ENCODE measurements at places on chromosomes 5 and 9.

GRCh38 chr5:76602094-76602726, 21.0 kb downstream of the F2RL2 start:
- DNase-seq: no peak

GRCh38 chr9:1707291-1707690, 307.9 kb upstream of the SMARCA2 start:
- no peak for DNase-seq

- no peak for DNase-seq
These were observed 124.9 kb downstream of the TMEM167A start for GRCh38 chr5:82952326-82952725.

DNA sequence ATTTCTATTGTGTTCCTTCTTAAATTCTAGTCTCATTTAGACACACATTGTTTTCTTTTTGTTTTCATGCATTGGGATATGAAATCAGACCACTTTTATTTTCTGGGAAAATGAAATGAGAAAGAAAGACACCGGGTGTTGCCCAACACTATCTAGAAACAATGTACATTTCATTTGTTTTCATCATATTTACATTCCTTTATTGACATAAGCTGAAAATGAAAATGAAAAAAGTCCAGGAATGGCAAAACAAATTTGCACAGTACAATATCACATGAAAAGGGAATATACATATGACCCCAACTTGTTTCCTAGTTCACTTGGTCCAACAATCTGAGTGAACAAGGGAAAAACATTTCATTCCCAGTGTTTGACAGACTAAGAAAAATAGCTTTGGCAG, 20.7 kb downstream of the IFNE start:
- DNase-seq: no peak

DNA sequence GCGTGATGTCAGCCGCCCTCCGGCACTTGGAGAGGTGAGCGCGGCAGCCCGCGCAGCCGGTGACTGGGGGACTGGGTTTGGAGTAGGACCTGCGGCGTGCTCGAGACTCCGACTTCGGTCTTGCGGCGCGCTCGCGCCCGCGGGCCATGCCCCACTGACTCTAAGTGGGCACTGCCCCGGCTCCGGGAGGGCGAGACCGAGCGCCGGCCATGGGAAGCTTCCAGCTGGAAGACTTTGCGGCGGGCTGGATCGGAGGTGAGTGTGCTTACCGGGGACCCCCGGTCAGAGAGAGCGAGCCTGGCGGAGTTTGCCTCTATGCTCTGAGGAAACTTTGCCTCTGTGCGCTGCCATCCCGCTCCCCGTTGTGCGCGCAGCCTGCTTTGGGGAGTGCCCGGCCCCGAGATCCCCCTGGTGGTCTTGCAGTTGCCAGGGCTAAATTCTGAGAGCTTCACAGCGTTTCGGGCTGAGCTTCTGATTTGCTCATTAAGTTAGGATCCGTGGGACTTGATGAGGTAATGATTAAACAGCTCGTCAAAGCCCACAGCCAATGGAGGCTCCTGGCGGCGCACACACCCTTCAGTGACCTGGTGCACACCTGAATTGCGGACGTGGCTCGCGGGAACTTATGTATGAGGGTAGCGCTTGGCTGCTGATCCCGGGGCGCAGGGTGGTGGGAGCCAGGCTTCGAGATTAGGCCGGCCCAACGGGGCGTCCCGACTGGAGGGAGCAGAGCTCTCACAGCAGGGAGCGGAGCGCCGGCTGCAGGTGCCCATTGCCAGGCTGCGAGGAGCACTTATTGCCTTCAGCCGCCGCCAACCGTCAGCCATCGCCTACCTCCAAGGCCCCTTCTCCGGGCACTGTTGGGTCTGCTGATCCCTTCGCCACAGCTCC, at the start of gene SLC25A48:
Gene SLC25A48 (plus strand): TSS at position 25 of the 891 bp plus-strand sequence. CDS start 185 bp downstream, at position 210.
- DNase-seq: no peak

GRCh38 chr5:19728571-19728970, 259.4 kb downstream of the CDH18 start:
- no peak for DNase-seq

DNA sequence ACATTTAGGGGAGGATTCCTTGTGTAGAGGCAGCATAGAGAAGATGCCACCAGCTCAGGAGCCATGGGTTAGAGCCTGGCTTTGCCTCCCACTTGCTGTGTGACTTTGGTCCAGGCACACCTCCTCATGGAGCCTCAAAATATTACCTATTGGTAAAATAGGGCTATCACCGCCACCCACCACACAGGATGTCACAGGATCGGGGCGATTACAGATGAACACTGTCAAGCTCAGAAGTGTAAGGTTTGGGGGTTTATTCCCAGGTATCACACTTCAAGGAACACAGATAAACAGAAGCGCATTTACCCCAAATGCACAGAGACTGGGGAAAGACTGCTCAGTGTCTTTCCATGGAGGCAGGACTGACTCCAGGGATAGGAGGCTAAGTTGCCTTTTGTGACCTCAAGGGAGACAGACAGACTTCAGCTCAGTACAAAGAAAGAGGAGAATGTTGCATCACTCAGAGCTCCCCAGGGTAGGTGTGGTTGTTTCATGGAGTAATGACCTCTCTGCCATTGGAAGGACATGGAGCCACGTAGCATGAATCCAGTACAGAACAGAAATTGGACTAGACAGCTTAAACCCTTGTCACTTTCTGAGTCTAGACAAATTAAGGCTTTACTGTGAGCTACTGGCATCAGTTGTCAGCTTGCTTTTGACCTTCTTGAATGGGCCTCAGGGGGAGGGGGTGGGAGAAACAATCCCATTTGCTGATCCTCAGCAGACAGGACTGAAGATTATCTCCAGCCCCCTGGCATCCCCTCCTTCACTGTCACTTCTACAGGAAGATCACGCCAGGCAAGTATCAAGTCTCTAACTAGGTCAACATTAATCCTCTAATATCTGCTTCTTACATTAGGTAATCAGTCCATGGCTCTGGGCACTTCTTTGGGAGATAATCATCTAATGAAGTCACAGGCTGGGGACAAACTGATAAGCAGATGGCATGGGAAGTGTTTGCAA, 6.5 kb downstream of the TRAF1 start:
- DNase-seq: no peak

GRCh38 chr9:84622981-84623380, 46.5 kb upstream of the NTRK2 start:
- no peak for DNase-seq

DNA sequence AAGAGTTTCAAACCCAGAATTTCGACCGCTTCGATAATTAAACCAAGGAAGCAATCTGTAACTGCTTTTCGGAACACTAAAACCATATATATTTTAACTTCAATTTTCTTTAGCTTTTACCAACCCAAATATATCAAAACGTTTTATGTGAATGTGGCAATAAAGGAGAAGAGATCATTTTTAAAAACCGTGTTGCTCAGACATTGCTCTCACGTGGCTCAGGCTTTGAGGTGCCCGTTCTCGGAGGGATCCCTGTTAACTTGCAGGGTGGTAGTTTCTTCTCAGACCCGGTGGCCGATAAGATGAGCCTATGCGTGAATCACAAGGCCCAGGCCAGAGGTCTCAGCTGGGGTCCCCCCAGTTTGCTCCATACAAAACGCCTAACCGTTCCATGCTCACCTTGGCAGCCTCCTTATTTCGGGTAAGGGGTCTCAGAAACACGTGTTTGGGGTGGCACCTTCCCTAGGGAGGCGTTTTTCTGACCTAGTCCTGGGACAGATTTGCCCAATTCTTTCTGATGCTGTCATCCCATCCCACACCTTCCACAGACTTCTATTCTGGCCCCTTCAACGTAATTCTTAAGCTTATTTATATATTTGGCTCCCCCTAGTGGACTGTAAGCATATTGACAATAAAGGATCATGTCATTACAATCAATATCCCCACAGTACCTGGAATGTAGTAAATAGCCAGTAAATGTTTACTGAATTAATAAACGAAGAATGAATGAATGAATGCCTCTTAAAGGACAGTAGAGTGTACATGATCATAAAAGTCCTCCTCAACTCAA, 48.1 kb downstream of the THBS4 start:
- DNase-seq: peak; percentile 16

DNA sequence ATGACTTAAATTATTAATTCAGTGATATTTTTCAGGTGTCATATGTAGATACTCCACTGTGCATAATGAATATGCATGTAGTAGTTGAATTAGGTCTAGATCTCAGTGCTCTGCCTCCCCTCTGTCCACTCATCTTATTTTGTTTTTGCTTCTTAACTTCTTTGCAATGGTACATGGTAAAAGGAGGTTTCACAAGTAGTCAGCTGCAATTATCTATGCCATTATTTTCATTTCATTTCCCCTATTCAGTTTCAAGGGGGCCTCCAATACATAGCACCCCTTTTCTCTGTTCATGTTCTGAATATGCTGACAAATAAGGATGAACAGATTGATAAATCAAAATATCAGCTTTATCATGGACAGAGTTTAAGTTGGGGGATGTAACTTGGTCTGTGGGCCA, 511.6 kb upstream of the ZNF608 start:
- no peak for DNase-seq

DNA sequence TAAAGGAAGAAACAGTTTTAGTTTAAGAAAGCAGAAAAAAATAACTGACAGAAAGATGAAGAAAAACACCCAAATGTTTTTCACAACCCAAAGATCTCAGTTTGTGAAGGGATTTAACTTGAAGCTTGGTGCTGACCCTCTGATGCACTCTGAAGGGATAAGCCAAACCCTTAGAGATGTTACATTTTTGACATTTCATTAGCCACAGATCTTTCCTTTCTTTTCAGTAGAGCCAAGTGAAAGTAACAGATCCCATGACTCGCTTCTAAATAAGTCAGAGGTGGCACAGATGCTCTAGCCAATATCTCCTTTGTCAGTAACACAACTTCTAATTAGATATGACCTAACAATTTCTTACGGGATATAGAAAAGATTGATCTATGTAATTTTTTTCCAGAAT, 394.5 kb upstream of the EDIL3 start:
- no peak for DNase-seq

GRCh38 chr5:3564827-3565518, 30.7 kb upstream of the IRX1 start:
- DNase-seq: no peak

GRCh38 chr5:134521841-134522240, 3.6 kb upstream of the JADE2 start:
- DNase-seq: no peak

DNA sequence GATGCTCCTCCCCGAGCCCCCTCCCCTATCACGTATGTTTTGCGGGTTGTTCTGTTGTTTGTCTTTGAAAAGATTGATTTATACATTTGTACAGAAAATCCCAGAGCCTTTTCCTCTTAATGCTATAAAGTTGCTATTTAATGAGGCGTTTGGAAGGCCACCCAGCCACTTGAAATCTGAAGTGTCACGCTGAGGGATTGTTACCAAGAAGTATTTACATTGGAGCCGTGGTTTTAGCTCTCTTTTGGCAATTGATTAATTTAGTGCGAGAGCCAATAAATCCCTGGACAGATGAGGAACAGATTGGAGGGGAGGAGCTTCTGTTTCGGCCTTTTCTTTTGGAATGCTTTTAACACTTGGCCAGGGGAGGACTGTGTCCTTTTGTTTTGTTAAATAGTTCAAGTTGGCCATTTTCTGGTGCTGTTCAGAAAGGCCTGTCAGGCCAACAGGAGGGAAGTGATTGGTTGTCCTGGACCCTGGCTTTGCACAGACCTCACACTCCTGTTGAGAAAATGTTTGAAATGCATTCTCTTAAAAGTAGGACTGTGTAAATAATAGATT, 250.2 kb downstream of the PDZD2 start:
- DNase-seq: no peak

DNA sequence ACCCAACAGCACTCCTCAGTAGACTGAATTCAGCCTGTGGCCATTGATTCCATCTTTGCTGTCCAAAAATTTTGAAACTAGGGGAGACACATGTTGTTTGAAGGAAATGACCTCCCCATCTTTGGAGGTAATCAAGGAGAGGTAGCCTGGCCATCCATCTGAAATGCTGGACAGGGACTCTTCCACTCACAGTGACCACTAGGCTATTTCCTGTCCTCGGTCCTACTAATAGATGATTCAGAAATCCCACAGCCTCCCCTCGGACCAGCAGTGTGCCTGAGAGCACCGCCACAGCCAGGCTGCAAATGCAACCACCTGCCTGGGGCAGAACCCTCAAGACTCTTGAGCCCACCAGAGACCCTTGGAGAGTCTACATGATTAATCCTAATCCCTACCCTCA, 12.5 kb downstream of the HRH2 start:
- DNase-seq: no peak

DNA sequence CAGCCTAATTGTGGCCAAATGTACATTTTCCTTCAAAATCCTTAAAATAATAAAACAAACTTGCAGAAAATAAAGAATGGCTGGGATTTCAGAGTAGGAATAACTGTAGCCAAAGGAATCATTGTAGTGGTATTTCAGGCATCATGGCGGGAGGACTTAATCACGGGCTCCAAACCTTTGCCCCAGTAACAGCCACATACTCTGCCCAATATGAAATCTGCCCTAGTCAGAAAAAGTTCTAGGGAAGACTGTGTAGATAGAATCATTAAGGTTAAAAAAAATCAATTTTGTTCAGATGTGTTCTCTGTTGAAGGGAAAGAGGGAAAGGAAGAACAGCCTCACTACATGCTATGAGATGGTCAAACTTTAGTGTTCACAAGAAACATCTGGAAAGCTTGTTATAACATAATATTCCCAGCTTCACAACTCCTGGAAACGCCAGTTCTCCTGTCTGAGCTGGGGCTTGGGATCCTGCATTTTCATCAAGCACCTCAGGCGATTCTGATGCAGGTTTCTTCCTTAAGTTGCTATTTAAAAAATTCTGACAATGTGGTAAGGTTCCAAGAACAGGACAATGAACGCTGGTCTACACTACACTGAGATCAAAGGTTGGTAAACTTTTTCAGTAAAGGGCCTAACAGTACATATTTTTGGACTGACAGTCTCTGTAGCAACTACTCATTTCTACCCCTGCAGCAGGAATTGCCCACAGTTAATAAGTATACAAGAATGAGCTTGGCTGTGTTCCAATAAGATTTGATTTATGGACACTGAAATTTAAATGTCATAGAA, 87.9 kb downstream of the CEMIP2 start:
- DNase-seq: no peak

GRCh38 chr5:138961221-138961620, 86.1 kb upstream of the LRRTM2 start:
- no peak for DNase-seq

Data from brain pericyte (primary cell).